ENCODE measurements at places on chromosomes 7 and 10.

DNA sequence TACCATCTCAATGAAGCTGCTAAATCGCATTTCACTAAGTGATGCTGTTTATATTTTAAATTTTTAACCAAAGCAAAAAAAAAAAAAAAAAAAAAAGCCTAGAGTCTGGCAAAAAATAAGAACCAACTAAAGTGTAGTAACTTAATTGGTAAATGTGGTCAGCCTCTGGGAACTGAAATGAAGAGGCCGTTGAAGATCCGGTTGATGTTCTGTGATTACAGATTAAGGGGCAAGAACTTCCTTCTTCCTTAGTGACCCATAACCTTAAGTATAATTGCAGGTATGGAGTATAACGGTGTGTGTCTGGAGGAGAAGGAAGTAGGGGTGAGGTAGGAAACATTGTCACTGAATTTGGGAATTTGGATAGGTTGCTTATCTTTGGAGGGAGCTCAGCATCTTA, 7.7 kb upstream of the SRGN start:
- no peak for DNase-seq

GRCh38 chr10:121187391-121187790, 336.2 kb downstream of the WDR11 start:
- no peak for DNase-seq

DNA sequence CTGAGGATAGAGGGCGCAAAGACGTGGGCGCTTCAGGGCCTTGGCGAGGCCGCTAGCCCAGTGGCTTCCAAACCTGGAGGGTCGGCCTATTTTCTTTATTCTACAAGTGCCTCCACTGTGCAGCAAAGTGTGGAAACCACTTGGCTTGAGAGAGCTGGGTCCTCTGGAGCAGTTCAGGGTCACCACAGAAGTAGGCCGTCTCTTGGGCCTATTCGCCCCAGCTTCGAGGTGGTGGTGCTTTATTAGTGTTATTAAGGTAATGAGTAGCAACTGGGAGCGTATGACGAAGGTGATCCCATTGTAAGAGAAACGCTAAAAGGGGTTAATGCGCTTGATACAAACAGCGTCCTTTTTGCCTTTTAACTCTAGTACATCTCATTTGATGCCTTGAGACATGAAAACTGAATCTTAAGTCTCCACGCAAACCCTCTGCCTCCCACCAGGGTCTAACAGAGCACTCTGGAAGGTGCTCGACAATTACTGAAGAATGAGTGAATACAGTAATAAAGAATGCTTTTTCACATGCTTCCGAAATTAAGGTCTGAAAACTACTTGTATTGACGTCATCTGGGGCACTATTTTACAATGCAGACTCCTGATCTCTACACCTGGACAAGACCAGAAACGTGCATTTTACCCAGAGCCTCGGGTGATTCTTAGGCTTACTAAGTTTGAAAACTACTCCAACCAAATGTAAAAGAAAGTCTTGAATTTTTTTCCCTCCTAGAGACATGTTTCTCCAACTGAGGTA, 647 bp upstream of the GSAP start:
- no peak for DNase-seq

DNA sequence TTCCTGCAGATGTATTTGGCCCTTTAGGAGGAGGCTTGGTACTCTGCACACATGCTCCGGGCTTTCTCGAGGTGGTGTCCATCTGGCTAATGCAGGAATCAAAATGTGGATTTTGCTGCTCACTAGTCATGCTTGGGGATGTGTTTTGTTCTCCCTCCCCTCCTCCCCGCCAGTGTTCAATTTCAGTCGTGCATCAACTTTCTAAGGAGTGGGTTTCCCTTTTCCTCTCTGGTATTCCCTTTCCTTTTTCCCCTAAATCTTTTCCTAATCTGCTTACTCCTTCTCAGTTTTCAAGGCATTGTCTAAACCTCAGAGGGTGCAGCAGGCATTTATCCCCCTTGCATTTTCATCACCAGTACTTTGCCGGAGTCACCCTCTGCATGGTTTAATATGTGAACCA, 201.8 kb downstream of the CCDC3 start:
- no peak for DNase-seq

DNA sequence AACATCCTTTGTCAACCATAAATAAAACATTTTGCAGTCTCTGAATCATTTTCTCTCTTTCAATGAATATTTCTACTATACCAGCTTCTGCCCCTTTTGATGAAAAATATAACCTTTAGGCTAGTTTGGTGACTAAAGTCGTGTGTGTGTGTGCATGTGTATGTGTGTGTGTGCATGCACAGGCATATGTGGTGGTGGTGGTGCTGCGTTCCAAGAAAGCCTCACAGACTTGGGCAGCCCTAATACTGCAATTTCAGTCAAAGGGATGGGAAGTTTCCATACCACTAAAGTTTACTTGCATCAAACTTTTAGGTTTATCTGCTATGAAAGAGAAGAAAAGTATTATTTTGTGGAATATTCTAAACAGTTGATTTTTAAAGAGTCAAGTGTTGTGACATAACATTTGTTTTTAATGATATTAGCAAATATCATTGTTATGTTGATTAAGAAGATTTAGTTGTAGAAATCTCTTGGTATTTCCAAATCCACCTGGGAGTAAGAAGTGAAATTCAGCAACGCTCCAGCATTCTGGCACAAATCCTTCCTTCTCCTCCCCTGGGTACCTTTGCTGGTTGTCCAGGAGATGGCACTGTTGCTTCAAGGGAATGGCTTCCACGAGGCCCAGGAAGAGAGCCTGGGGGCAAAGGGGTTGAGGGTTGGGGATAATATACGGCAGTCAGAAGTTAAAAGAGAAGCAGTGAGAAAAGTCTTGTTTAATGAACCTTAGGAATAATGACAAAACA, 41.5 kb downstream of the ASB4 start:
- no peak for DNase-seq

GRCh38 chr7:129160161-129160905, 15.8 kb downstream of the TSPAN33 start:
- DNase-seq: no peak

DNA sequence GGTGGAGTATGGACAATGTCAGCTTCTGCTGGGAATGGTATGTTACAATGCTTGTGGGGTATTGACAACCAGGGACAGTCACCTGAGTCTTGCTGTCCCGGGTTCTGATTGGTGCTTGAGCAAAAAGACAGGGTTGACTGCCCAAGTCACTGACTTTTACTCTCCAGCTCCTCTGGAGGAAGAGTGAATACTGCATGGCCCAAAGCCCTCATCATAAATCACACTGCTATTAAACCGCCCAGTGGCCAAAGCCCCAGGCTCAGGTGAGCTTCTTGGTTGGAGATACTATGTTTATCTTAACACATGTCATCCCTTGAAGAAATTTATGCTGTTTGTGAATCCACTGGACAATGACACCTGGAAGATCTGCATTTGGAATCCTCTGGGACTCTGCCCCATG, 90.0 kb upstream of the IGFBP3 start:
- no peak for DNase-seq

GRCh38 chr10:47253651-47254375, 46.2 kb upstream of the GDF10 start:
- DNase-seq: no peak

DNA sequence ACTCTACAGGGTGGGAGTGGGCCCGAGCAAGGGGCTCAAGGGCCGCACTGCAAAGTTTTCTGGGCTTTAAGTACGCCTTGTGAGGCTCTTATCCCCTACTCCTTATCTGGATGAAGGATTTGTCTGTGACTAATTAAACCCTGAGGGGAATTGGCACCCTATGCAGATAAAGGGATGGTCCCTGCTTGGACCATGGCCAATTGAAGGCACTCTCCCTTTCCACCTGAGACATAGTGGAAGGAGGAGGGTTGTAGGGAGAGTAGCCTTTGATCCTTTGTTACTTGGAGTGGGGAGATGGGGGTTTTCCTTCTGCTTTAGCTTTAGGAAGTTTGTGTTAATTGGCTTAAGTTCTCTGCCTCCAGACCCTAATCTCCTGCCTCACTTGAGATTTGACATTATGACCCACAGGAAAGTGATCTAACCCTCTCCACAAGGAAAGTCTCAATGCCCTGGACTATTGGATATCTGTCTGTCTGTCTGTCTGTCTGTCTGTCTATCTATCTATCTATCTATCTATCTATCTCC, 1158.8 kb upstream of the SORCS1 start:
- no peak for DNase-seq

DNA sequence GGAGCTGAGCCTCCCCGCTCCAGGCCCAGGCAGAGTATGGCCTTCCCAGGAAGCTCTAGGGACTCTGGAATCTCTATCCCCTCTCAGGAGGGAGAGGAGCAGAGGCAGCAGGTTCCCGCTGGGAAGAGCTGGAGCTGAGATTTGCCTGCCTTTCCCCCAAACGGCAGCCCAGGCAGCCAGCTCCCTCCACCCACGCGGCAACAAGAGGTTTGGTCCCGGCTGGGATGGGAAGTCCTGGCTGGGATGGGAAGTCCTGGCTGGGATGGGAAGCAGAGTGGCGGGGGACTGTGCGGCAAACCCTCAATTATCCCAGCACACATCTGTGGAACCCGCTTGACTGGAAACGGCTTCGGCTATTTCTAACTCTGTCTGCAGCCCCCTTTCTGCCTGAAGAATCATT, 223.0 kb downstream of the ELFN1 start:
- DNase-seq: no peak

DNA sequence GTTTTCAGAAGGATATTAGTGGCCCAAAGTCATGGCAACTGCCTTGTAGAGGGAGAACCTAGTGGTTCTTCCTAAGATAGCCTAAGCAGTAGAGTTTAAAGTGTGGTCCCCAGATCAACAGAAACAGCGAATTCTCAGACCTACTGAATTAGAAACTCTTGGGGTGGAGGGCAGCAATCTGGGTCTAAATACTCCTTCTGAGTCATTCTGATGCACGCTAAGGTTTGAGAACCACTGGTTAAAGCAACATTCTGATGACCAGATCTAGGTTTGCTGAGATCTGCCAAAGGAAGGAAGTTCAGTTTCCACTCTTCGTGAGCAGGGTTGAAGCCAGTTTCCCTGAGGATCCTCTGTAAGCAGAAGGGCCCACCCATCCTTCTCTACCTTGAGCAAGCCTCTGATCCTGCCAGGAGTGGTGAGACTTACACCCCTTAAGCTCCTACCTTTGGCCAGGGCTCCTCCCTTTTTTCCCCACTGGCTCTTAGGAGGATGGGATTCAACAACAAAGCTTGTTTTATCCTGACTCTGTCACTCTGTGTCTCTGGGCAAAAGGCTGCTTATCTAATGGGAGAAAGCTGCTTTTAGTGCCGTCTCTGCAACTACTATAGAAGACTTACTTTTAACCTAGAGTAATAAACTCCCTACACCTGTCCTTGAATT, 26.8 kb upstream of the TRUB1 start:
- no peak for DNase-seq

Data from activated CD8-positive, alpha-beta memory T cell treated with anti-CD3 and anti-CD28 coated beads, Interleukin-2, amount 50 U/mL, for 4 hours (primary cell).